ENCODE measurements at places on chromosomes 11 and 22.

GRCh38 chr11:32529994-32530588, 53.5 kb upstream of the EIF3M start:
- no peak for DNase-seq

DNA sequence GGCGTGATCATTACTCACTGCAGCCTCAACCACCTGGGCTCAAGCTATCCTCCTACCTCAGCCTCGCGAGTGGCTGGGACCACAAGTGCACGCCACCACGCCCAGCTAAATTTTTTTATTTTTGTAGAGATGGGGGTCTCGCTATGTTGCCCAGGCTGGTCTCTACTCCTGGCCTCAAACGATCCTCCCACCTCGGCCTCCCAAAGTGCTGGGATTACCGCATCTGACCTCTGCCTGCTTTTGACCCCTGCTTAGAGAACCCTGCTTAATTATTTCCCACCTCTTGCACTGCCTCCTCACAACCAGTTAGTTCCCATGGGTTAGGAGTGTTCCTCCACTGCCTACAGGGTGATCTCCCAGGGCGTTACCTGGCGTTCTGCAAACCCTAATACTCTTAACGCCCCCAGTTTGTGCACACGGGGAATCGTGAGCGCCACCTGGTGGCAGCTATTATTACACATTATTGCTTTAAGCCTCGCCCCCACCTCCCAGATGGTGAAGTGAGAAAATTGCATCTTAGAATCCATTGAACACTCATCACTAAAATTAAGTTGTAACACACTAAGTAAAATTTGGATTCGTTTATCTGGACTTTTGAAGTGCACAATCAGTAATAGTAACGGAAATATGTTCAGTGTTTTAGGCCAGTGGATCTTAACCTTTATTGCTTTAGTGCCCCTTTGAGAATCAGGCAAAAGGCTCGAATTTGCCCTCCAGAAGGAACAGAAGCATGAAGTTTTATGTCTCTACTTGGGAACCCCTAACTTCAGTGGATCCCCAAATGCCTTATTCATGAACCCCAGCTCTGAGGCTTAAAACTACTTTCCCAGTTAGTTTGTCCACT, 61.4 kb upstream of the ASPHD2 start:
- peak; percentile 2 for DNase-seq

- peak; percentile 68 for DNase-seq
Observed at GRCh38 chr11:66728693-66729385, at the start of gene SPTBN2. TSS of gene SPTBN2 (minus strand) at chr11:66729216. CDS start at chr11:66721240, 7,976 bp downstream.

DNA sequence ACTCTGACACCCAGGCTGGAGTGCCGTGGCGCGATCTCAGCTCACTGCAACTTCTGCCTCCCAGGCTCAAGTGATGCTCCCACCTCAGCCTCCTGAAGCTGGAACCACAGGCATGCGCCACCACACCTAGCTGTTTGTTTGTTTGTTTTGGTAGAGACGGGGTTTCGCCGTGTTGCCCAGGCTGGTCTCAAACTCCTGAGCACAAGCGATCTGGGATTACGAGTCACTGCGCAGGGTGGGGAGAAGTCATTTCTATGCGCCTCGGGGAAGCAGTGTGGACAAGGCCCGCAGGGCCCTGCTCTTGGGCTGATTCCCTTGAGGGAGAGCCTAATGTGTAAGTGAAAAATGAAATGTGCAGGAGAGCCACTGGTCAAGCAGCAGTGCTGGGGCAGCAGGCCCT, 19.6 kb upstream of the SEPTIN5 start:
- DNase-seq = no peak

DNA sequence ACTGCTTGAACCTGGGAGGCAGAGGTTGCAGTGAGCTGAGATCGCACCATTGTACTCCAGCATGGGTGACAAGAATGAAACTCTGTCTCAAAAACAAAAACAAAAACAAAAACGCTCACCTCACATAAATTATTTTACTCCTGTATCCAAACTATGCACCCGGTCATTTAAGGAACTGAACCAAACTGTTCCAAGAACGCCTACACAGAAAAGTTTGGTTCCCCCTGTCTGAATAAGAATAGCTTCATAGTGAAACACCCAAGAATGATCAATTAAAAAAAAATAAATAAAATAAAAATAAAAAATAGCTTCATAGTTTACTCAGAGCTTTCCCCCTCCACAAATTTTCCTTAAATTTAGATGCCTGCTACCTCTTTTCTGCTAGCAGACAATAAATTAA, 13.7 kb downstream of the NUP98 start:
- no peak for DNase-seq

DNA sequence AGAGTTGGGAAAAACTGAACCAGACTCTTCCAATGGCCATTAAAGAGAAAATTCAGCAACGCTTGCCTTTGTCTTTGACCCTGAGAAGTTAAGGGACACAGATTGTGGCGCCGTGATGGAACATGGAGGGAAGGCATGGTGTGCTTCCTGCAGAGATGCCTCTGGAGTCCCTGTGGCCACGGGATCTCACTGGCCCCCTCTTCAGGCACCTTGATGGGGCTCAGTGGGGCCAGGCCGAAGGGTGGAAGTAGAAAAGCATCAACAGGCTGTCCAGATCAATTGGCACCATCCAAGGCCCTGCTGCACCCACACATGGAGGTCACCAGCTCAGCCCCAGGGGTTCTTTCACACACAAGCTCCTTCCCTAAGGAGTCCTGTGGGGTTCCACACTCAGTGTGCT, 42.9 kb downstream of the MORC2 start:
- no peak for DNase-seq

GRCh38 chr11:7532405-7533145, 18.8 kb downstream of the PPFIBP2 start:
- no peak for DNase-seq

DNA sequence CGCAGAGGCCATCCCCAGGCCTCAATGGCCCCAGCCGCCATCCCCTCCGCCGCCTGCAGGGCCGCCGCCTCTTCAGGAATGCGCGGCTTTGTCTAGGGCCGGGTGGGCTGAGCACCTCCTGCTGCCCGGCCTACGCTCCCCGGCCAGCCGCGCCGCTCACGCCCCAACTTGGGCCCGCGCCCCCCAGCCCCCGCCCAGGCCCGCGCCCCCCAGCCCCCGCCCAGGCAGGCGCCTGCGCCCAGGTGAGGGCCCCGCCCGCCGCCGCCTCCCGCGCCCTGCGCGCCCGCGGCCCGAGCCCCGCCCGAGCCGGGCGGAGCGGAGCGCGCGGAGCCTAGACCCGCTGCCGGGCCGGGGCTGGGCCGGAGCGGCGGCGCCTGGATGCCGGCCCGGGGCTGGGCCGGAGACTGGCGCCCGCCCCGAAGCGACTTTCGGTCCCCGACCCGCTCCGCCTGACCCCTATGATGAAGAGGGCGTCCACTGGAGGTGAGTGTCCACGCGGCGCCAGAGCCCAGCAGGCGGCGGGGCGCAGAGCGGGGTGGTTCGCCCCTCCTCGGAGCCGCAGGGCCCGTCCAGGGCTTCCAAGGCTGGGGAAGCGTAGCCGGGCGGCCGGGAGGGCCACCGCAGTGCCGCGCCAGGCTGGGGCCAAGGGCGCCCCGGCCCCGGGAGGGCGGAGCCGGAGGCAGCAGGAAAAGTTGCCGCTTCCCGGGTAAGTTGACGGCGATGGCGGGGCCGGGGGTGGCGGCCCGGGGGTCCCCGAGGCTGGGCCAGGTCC, 34.3 kb upstream of the PRODH start:
- DNase-seq = no peak

DNA sequence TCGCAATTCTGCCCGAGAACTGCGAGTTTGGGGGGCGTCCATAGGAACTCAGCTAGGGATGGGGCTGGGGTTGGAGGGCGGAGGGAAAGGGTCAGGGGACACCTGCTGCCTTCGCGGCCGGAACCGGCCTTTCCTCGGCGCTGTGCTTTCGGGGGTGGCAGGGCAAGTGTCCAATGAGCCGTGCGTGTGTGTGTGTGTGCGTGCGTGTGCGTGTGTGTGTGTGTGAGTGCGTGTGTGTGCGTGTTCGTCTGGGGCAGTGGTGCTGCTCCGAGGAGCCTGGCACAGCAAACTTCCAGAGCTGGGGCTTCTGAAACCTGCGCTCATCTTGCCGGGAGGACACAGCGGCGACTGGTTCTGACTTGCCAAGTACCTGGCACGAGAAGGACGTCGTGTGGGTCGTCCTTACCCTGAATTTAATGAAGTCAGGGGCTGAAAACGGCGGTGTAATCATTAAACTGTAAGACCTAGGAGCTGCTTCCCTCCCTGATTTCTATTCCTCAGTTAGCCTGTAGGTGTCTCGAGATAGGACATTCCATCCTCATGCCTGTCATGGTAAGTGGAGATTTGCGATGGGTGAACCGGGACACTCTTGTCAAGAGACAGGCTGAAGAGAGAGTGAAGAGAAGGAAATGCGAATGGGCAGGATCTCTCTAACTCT, 27.0 kb upstream of the AMOTL1 start:
- peak; percentile 86 for DNase-seq

GRCh38 chr22:39144101-39144767, 8.2 kb downstream of the CBX7 start:
- DNase-seq = no peak

All from NCI-H526 (cell line).